ENCODE measurements at places on chromosomes 5 and 9.

DNA sequence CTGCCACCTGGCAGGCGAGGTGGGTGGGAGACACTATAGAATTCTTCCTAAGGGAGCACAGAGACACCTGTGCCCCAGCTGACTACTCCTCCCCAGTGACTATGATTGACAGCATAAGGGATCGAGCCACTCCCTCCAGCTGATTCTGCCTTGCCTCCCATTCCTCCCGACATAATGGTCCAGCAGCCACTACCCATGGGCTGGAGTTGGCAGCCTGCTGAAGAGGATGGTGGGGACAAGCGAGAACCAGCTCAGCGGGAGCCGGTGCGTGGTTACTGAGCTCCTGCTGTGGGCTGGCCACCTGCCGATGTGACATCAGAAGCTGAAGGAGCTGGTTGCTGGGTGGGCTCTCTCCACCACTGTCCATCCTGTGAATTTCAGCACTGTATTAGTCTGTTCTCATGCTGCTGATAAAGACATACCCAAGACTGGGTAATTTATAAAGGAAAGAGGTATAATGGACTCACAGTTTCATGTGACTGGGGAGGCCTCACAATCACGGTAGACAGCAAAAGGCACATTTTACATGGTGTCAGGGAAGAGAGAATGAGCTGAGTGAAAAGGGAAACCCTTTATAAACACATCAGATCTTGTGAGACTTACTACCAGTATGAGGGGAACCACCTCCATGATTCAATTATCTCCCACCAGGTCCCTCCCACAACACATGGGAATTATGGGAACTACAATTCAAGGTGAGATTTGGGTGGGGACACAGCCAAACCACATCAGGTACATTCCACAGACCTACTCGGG is 12.1 kb upstream of the NCS1 start:
- DNase-seq, result no peak

DNA sequence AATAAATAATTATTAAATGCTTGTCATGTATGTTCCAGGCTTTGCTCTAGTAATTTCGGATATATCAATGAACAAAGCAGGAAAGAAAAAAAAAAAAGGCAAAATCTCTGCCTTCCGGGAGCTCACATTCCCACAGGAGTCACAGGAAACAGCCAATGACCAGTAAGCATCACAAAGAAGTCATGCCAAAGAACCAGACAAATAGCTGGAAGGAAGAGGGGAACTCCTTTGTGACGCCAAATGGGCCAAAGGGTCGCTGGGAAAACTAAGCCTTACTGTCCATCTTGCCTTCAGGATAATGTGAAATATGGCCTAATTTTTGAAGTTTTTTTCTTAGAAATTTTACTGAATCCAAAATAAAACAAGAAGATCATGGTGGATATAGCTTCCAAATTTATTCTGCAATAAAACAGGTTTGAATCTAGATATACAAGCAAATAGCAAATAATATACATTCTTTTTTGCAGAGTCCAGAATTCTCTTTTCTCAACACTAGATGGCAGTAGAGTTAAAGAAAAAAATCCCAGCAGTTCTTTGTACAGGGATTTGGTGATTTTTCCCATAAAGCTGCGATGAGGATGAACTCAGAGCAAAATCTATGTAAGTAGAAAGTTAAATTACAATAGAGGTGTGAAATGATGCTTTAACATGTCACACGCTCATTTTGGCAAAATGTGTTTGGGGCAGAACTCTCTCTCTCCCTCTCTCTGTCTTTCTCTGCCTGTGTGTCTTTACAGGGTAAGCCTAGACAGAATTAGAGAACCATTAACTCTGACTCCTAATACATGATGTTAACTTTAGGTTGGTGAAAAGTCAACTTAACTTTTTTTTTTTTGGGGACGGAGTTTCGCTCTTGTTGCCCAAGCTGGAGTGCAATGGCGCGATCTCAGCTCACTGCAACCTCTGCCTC is 60.0 kb upstream of the TUT7 start:
- no peak for DNase-seq

GRCh38 chr9:73125651-73126050 is 26.0 kb upstream of the ANXA1 start:
- DNase-seq, result no peak

- DNase-seq, result no peak
These were observed 147.7 kb downstream of the BARX1 start for GRCh38 chr9:93807166-93808074.

DNA sequence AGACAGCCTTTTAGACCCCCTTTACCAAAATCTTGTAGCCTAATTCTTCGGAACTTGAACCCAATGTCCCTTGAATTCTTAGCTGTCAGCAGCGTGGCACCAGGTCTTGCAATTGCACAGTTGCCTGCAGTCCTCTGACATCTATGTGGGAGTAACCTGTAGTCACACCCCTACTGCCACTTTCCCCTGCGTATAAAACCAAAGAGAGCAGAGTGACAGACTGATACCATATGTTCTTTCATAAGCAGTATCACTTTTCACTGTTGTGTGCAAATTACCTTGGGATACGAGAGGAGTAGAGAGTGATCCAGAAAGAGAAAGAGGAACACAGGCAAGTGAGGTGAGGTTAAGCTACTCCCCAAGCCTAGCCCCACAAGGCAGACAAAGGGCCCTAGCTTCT is 364.3 kb upstream of the ADAMTSL1 start:
- DNase-seq, result no peak

GRCh38 chr9:122986010-122986409 is 45.2 kb downstream of the RABGAP1 start:
- DNase-seq, result no peak

- no peak for DNase-seq
These were observed 59.5 kb upstream of the ITGA1 start for GRCh38 chr5:52728224-52728623.

DNA sequence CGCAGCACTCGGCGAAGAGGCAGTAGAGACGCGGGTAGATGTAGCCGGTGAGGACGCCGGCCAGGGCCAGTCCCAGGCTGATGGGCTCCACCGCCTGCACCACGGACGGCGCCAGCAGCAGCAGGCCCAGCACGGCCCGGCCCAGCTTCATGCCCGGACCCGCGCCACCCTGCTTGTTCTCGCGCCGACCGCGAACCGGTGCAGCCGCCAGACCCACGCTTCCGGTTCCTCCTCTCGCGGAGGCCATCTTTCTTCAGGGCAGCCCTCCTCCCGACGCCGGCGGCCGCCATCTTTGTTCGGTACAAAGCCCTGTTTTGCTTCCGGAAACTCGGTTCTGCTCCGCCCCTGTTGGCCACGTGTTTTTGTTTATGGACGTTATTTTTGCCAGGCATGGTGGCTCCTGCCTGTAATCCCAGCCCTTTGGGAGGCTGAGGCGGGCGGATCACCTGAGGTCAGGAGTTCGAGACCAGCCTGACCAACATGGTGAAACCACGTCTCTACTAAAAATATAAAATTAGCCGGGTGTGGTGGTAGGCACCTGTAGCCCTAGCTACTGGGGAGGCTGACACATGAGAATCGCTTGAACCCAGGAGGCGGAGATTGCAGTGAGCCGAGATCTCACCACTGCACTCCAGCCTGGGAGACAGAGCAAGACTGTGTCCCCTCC is at the start of gene TOR1A:
Gene TOR1A (minus strand): TSS at position 202 of the 667 bp plus-strand sequence. CDS start 51 bp downstream, at position 151.
- peak; percentile 80 for DNase-seq

DNA sequence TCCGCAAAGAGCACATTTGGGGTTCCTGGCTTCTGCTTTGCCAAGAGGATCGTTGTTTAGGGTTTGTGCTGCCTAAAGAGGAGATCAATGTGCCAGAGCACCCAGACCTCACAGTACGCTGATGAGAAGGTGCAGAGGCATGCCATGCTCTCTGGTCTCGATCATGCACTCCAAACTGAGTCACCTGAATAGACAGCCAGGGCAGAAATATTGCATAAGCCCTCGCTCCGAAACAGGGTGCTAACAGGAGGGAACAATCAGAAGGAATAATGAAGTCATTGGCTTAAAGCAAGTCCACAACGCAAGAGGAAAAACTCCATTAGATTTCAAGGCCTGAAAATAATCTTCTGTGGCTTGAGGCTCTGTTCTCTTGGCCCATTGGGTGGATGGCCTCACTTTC is 124.3 kb downstream of the GCNT1 start:
- DNase-seq, result no peak

- no peak for DNase-seq
These were observed 445.3 kb upstream of the ZNF462 start for GRCh38 chr9:106417685-106418084.

DNA sequence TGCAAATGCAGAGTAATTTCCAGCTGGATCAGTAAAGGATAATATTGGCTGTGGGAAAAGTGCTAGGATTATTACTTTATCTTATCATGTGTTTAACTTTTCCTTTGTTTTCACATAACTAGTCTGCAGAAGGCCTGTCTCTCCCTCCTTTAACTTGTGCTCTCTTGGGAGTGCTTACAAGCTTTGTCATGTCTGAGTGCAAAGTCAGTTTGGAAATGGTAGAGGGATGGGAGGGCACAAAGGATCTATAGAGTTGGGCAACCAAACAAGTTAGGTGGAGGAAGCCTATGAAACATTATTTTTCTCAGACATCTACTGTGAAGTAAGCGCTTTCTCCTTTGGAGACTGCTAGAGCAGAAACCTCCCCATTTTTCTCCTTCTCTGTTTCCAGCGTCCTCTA is 308.8 kb downstream of the ARHGAP26 start:
- no peak for DNase-seq

DNA sequence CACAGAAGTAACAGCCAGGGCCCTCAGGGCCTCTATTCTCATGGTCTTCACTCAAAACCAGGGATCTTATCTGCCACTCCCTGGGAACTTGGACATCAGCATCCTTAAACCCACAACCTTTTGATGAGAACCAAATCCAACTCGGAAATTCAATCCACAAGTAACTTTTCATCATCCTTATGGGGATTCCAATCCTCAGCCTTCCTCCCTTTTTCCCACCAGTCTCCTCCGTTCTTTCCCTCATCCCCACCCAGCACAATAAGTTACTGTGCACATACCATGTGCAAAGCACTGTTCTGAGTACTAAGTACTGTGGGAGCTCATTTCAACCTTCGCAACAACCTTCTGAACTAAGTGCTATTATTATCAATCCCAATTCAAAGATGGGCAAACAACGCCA is 17.0 kb downstream of the GOLPH3 start:
- no peak for DNase-seq

- DNase-seq, result no peak
These were observed 371.1 kb upstream of the GRAMD2B start for GRCh38 chr5:126052120-126052519.

GRCh38 chr9:14888272-14888671 is 22.0 kb downstream of the FREM1 start:
- no peak for DNase-seq

GRCh38 chr5:113760486-113760885 is 247.0 kb downstream of the YTHDC2 start:
- DNase-seq, result no peak

DNA sequence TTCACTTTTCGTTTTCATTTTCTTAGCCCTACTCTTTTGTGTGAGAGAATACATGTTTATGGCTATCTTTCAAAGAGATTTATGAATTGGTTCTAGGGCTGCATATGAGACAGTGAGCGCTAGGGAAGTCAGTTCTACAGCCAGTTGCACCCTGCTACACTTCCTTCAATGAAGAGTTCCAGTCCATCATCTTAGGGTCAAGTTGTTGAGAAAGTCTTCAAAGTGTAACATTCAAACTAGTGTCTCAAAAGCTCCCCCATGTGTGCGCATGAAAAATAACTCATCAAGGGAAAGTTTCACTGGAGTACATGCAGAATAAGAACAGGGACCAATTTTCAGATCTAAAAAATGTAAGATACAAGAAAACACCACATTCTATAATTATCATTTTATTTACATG is 317.2 kb downstream of the DEPDC1B start:
- DNase-seq, result no peak

DNA sequence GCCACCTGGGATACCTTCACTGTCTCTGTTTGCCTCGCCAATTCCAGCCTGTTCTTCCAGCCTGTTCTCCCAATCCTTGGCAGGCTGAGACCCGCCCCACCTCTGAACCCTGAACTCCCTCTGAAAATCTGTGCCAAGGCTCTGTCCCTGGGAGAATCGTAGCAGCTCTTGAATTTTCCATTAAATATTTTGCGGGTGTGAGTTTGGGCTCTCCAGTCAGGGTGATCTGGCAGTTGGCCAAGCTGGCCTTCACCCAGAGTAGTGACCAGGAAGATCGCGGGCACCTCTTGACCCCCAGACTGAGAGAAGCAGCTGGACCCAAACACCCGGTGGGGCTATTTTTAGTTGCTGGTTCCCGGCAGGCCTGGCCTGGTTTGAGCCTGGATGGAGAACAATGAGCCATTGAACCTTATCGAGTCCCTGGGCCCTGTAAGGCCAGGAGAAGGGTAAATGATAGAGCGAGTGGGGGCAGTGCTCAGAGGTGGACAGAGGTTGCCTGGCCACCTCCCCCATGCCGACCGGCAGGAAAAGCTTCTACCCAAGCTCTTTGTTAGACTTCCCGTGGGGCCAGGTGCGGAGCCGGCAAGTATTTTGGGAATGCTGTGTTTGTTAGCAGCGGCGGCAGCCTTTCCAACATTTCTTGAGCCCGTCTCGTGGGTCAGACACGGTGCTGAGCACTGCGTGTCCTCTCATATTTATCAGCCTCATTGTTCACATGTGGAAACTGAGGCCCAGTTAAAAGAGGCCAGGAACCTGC is 146.2 kb downstream of the RGS3 start:
- no peak for DNase-seq

GRCh38 chr9:122302237-122303093 is 37.8 kb downstream of the MRRF start:
- DNase-seq, result no peak

GRCh38 chr5:56200971-56201666 is 32.0 kb downstream of the ANKRD55 start:
- DNase-seq, result peak; percentile 43

- DNase-seq, result no peak
These were observed 35.0 kb downstream of the TLR4 start for GRCh38 chr9:117739206-117739605.

DNA sequence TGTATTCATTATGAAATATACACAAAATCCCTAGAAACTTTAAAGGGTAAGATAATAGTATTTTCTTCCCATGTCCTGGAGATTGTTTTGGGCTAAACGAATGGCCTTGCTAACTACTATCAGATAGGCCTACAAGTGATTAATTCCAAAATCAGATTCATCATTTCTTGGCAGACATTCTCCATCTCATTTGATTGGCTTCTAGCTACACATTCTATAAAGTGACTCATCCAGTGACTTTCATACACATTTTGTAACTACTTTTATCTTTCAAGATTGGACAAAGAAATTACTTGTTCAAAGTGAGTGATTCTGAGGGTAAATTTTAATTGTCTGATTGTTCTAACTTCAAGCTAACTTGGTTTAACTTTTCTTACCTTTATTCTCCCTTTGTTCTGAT is 93.3 kb downstream of the RAPGEF6 start:
- DNase-seq, result no peak

- no peak for DNase-seq
These were observed 3.8 kb upstream of the SQSTM1 start for GRCh38 chr5:179816796-179817469.

DNA sequence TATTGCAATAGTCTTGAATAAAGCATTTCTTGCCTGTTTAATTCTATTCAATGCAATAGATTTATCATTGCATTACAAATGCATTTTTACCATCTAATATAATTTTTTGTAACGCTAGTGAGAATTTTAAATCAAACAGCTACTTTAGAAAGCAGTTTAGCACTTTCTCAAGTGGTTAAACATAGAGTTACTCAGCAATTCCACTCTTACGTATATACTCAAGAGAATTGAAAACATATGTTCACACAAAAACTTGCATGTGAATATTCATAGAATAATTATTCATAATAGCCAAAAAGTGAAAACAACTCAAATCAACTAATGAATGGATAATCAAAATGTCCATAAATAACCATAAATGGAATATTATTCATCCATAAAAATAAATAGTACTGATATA is 244.7 kb downstream of the TMEM167A start:
- DNase-seq, result no peak
